Daoy (cell line): ENCODE measurements at places on chromosomes 1 and 21.
A peak's percentile ranks its signal among the peaks of the same experiment; 100 is the strongest.

- DNase-seq, result no peak
Observed at GRCh38 chr1:43274804-43275180, 5.0 kb downstream of the TMEM125 start.

GRCh38 chr1:247409869-247410544, 6.0 kb upstream of the NLRP3 start:
- DNase-seq, result no peak

DNA sequence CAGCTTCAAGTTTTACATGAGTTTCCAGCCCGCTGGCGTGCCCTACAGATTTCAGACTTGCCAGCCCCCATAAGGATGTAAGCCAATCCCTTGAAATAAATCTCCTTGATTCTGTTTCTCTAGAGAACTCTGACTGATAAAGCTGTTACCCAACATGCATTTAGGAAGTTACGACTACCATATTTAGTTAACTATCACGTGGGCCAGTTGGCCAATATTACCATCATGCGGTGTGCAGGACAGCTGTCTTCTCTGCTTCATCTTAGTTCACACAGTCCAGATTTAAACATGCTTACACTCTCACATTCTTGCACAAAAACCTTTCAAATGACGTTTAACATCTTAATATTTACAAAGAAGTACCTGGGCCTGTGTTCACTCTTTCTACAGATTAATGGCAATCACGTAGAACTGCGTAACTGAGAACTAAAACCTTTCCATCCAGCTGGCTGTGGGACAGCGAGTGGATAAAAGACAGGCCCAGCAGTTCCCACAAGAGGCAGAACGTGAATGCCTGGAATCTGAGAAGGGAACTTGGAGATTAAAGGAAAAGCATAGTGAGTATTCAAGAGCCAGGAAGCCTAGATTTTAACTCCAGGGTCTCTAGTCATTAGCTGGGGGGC, 20.8 kb downstream of the FAM177B start:
- no peak for DNase-seq

- DNase-seq, result no peak
Observed at GRCh38 chr1:246417152-246417812, 89.8 kb downstream of the SMYD3 start.

DNA sequence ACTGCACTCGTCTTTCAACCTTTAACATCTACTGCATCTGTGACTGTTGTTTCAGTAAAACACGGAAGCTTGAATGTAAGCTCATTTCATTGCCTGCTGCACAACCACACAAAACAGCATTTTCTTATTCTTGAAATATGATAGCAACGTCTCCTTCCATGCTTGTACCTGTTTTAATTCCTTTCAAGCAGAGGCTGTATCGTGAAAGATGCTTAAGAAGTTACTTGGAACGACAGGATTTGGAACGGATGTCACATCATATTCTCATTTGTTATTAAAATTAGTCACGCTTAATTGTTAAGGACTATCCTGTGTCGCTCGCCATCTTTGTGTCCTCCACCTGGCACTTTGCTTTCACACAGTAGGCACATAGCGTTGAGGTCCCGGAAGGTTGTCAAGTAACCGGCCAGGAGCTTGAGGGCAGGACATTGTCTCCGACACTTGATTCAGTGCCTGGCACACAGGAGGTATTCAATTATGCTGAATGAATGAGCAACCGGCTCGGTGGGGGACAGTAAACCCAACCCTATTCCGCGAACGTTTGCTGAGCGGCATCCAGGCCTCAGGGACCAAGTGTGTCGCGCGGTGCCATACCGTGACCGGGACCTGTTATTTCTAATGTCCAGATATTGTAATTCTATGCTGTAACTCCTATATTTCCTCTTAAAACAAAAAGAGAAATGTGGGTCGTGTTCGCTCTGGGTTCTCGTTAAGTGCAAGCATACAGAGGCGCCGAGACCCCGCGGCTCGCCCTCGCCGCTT, 499 bp upstream of the SH3GLB1 start:
- peak; percentile 68 for DNase-seq
